ENCODE measurements at places on chromosomes 5 and 9.

- peak; percentile 29 for DNase-seq
These were observed 86.5 kb upstream of the PLPP1 start for GRCh38 chr5:55621229-55621628.

DNA sequence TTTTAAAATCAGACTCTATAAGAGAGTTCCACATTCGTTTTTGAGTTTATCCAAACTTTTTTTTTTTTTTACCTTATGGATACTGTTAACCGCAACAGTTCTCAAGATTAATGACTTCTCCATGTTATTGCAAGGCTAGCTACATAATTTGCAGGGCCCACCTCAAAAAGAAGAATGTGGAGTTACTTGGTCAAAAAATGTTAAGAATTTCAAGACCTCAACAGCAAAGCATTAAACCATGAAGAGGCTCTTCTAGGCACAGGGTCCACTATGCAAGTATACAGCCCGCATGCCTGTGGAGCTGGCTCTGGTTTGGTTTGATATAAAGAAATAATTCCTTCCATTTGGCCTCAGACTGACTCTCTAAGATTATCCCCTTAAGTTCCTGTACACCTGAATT lies 133.3 kb upstream of the TLX3 start:
- no peak for DNase-seq

DNA sequence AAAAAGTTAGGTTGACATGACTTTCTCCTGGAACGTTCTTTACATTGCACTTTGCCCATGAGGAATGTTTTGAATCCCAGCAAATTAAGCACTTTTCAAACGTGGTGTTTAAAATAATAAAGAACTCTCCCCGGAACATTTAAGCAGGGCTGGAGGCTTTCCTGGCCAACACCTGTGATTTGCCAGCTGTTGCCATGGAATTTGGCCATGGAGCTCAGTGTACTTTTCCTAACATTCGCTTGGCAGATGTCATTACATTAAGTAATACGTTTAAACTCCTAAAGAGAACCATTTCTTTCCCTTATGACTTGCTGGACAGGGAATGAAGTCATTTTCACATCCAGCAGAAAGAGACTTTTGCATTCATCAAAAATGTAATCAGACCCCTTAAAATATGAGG lies 146.1 kb downstream of the GAS1 start:
- DNase-seq: peak; percentile 42

- DNase-seq: no peak
These were observed 8.1 kb upstream of the ASB6 start for GRCh38 chr9:129649726-129650679.

GRCh38 chr9:29802454-29802853 lies 2229.2 kb upstream of the C9orf72 start:
- DNase-seq: no peak

DNA sequence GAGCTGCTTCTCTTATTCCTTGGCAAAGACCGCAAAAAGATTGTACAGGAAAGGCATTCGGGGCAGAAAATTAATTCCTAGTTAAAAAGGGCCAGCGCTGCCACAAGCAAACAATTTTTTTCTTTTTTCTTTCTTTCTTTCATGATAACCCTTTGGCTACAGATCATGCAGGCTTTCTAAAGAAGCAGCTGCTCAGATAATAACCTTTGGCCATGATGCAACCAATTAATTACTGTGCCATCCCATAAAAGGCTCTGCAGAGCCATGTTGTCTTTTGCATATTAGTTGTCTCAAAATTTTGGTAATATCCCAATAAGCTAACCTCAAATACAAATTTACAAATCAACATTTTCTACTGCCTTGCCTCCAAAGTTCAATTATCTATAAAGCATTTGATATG lies 758.4 kb upstream of the SEMA6A start:
- DNase-seq: no peak

DNA sequence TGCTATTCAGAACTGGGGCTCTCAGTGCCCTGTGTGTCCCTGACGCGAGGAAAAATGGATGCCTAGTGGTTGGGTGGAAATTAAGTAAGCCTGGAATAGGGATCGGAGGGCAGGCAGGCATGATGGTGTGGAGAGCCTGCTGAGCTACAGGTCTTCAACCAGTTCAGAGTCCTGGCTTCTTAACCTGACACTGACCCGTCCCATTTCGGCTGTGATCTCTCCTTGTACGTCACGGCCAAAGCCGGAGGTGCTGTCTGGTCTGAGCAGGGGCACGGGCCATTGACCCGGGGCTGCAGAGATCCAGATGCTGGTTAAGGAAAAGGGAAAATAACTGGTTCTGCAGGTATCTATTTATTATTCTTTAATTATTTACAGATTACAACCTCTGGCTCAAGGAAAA lies 27.9 kb downstream of the RHOBTB3 start:
- DNase-seq: no peak

DNA sequence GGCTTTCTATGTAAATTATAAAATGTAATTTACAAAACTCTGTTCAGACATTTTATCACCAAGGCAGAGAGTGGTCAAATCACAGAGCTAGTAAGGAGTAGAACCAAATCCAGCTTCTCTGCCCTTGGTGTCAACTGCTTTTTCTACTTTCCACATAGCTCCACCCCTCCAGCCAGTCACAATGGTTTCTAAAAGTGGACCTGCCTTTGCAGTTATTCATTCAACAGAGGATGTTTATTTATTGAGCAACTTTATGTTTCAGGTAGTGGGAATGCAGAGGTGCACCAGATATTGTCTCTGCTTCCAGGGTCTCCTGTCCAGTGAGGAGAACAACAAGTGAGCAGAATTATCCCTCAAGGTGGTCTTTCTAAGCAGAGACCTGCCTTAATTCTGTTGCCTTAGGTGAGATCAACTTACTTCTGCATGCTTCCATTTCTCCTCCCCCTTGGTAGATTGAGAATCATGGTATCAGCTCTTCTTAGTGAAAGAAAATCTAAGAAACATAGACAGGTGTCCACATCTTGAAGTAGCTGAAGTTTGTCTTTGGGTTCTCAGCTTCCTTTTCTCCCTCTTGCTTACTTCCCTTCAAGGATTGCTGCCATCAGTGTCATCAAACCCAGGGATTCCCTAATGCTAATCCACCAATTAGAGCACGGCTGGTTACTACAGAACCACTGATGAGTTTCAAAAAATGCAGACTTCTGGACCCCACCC lies 17.2 kb upstream of the PDCD1LG2 start:
- no peak for DNase-seq

GRCh38 chr5:10461904-10462555 lies 20.4 kb downstream of the ROPN1L start:
- DNase-seq: no peak

GRCh38 chr9:97673922-97674321 lies 23.2 kb downstream of the XPA start:
- no peak for DNase-seq

- DNase-seq: no peak
These were observed 82.1 kb downstream of the AMBP start for GRCh38 chr9:113995963-113996362.

DNA sequence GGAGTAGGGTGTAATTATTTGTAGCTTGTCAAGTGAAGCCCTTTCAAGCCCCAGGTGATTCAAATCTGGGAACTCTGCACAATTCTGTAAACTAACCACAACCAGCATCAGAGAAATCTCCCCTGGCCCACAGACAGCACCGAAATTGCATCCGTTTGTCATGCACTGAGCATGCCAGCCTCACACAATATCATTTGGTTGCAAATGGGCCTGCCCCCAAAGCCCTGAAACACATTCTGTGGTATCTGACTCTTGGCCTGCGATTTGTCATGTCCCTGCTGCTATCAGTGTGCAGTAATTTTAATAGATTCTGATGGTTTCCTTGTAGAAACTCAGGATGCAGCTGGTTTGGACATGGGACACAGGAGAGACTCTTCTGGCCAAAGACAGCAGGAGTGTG lies 35.3 kb downstream of the SNX24 start:
- no peak for DNase-seq

DNA sequence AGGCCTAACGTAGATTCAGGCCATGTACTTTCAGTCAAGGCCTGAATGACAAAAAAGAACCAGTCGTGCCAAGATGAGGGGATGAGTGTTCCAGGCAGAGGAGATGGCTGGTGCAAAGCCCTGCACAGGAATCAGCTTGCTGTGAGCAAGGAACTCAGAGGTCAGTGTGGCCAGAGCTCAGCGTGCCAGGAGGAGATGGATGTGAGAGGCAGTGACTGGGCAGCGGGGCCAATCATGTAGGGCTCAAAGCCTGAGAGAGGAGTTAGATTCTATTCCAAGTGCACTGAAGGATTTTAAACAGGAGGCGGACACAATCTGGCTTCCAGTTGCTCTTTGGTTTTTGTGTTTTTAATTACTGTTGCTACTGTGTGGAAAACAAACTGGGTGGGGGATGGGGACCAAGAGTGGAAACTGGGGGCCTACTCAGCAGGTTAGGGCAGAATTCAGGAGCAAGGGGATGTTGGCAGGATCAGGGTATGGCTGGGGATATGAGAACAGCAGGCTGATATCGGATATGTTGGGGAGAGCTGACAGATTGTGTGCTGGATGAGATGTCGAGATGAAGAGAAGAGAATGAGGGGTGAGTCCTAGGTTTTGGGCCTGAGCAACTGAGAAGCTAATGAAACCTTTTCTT lies 64.3 kb downstream of the ANGPTL2 start:
- no peak for DNase-seq

- DNase-seq: peak; percentile 58
These were observed 80.9 kb downstream of the ALDH7A1 start for GRCh38 chr5:126514131-126514557.

- DNase-seq: no peak
These were observed 28.7 kb upstream of the ADAMTS19 start for GRCh38 chr5:129431406-129431805.

- DNase-seq: no peak
These were observed 21.0 kb downstream of the CDKL3 start for GRCh38 chr5:134345996-134346395.

DNA sequence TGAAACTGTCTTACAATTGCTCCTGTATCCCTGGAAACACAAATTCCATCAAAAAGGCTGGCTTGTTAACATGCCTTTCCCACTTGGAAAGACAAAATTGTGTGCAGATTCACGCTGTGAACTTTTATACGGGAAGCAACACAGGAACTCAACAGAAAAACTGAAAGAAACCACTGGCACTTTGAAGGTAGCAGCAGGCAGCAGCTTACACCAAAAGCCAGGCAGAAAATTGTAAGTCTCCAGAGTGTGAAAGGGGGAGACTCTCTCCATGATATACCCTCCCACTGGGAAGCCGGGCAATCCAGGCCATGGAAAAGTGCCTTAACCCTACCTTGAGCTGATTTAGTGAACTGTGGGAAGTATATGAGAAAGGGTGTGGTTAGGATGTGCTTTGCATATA lies 943.7 kb downstream of the CDH18 start:
- DNase-seq: no peak

GRCh38 chr5:111580956-111581355 lies 68.6 kb upstream of the STARD4 start:
- no peak for DNase-seq

DNA sequence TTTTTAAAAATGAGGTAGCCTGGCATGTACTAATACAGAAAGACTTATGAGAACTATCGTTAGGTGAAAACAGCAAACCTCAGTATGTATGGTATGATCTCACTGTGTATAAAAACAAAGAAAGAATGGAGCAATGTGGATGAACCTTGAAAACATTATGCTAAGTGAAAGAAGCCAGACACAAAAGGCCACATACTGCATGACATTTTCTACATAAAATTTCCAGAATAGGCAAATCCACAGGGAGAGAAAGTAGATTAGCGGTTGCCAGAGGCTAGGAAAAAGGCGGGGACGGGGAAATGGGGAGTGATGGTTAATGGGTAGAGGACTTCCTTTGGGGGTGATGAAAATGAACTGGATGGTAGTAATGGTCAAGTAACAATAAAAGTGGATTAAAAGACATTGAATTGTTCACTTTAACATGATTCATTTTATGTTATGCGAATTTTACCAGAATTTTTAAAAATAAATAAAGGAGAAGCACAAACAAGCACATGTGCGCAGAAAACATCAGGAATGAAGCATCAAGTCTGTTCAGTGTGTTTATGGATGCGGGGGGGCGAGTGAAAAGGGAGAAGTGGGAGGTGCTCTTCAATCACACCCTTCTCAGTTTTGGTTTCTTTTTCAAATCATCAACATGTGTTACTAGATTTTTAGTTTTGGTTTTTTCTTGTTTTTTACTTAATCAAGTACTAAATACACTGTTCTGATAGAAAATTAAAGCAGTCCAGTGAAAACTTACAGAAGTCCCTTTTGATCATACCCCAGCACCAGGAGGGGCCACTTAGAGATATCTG lies 16.3 kb downstream of the ROR2 start:
- no peak for DNase-seq

- DNase-seq: peak; percentile 48
These were observed 14.1 kb upstream of the SFXN1 start for GRCh38 chr5:175464074-175464941.

DNA sequence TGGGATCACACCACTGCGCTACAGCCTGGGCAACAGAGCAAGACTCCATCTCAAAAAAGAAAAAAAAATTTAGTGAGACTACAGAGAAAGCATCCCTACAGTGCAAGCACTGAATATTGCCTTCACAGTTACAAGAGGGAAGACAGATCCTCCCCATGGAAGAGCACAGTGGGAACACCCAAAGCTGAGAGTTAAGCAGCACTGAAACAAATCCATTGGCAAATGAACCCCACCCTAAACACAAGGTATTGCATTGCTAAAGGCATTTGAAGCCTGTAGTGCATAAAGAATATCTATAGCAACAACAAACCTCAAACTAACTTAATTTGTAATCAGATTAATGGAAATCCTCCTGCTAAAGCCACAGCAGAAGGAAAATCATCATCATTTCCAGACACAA lies 27.1 kb downstream of the HTR1A start:
- DNase-seq: no peak

GRCh38 chr5:169527066-169527465 lies 56.5 kb upstream of the SPDL1 start:
- no peak for DNase-seq

- DNase-seq: no peak
These were observed 368.7 kb downstream of the EBF1 start for GRCh38 chr5:158731014-158731413.

DNA sequence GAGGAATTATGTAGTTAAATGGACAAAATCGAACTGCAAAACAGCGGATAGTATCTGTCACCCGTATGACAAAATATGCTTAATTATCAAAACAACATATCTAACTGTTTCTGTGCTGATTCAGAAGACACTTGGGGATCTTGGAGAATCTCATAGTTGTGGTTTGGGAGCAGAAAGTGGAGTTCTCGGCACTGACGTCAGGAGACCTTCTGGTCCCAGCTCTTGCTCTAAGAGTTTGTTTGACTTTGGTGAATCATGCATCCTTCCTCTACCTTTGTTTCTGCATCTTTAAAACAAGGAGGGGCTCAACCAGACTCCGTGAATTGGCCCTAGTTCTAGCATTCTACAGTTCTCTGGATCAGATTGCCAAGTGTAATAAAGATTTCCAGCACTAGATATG lies 37.0 kb upstream of the TAF1L start:
- DNase-seq: peak; percentile 66

GRCh38 chr9:135555203-135555602 lies 6.4 kb upstream of the PAEP start:
- no peak for DNase-seq
